ENCODE measurements at places on chromosomes 6 and 20. TPM values are rescaled to one million over a fixed set of nuclear protein-coding genes. Genes with fewer than 3 reads are reported as not detected.

EYA4 gene
- 6.1 TPM for total RNA-seq

SEMG2 gene
- total RNA-seq, result not detected

- no peak for DNase-seq
Observed at GRCh38 chr6:43170417-43170930, 595 bp upstream of the SRF start.

KCNK5 gene
- 2.4 TPM for total RNA-seq

GRM1 gene
- 0.05 TPM for total RNA-seq

CST4 gene
- total RNA-seq, result not detected

IPCEF1 gene
- total RNA-seq, result not detected

OPRL1 gene
- total RNA-seq, result 3.9 TPM

All from MG63 (cell line).